ENCODE measurements at places on chromosomes 5 and 9.

DNA sequence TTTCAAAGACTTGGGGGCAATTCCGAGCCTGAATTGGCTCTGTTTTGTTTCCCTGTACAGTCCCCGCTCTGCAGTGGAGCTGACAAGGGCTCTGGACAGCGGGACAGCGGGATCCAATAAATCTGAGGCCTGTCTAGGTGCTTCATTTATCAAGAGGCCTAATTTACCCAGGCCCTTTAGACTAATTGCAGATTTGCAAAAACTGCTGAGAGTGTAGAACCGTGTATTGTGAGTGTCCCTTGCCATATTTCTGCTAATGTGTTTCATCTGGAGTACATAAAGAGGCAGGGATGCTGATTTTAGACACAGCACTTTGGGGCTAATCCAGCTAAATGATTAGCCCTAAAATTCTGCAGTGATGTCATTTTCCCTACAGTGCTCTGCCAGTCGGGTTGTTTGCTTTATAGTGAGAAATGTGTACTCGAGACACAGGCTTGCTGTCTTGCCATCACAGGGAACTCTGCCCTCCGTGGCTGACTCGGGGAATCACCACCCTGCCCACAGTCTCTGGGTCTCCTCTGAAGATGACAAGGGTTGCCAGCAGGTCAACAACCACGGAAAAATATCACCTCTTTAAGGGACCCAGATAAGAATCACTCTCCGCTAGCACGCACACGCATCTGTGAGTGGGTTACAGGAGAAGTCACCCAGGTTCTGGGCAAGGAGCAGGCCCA lies 592.0 kb downstream of the BNC2 start:
- DNase-seq, result no peak

DNA sequence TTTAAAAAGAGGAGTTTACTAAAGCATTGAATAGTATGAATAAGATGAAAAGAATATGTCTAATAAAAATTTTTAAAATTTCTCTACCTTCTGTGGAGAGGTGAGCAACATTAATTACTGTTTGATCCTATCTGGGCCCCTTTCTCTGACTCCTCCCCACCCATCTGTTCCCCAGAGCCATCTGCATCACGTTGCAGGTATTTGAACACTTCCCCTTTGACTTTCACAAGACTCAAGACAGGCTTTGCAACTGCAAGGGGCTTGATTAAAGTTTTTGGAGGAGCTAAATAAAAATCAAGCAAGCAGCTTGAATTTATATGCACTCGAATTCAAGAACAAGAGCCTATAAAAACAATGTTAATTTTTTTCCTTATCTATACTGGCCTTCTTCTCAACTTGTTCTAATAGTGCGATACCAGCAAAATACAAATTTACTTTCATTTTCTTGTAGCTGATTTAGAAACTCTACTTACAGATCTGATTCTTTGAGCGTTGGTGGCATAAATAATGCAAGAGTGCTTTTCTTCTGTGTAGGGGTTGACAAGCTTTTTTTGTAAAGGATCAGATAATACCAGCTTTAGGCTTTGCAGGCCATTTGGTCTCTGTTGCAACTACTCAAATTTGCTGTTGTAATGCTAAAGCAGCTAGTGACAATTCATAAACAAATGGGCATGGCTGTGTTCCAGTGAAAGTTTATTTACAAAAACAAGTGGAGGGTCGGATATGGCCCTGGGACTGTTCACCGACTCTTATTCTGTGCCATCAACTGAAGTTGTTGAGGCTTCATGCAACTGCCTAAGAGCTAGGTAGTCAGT lies 21.2 kb downstream of the TXNDC8 start:
- no peak for DNase-seq

DNA sequence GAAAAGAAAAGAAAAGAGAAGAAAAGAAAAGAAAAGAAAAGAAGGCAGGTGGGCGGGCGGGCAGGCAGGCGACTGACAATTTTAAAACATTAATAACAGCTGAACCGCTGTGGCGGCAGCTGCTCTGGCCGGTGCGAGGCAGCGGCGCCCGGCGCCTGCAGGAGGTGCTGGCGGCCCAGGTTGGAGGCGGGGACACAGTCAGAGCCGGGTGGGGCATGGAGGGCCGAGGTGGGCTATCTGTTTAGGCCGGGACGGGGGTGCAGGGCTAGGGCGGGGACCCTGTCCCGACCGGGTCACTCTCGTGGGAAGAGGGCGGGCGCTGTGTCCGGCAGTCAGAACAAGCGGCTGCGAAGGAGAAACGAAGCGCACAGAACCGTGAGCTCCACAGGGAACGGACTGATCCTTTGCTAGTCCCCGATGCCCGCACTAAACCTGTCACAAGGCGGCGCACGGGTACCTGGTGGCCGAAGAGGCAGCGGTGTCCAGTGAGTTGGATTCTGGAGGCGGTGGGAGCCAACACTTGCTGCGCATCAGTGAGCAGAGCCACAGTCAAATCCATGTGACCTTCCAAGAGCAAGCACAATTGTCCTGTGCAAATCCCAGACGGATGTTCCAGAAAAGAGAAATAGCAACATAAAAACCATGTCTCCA lies 13.6 kb upstream of the ALDOB start:
- peak; percentile 8 for DNase-seq

- no peak for DNase-seq
These were observed 69.9 kb downstream of the RCL1 start for GRCh38 chr9:4862506-4863250.

DNA sequence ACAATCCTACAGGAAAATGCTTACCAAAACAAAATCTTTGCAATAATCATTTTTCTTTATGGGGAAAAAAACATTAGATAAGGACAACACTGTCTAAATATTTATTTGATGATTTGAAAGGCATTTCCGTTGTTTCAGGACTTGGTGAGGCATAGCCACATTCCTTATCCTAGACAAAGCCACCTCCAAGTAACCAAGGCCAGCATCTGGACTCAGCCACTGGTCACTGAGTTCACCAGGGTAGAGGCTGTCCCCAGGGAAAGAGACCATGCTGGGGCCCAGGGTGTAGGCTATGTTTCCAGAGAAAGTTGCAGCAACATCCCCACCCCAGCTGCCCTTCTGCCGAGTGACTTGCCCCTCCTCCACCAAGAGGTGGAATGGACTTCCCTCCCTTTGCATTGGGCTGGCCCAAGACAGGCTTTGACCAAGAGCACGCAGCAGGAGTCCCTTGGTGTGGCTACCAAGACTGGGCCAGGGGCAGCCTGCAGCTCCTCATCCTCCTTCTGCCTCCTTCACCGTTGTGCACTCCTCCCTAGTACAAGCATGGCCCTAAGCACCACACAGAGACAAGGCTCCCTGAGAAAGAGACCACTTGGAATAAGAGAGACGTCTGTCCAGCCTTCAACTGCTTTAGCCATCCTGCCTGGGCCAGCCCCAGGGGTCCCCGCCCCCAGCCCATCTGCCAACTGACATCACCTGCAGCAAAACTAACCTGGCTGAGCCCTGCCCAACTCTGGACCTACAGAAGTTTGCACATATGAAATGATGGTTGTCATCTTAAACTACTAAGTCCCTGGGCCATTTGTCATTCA lies 68.1 kb upstream of the SPIN1 start:
- no peak for DNase-seq
